ENCODE measurements at places on chromosomes 16 and 17.

DNA sequence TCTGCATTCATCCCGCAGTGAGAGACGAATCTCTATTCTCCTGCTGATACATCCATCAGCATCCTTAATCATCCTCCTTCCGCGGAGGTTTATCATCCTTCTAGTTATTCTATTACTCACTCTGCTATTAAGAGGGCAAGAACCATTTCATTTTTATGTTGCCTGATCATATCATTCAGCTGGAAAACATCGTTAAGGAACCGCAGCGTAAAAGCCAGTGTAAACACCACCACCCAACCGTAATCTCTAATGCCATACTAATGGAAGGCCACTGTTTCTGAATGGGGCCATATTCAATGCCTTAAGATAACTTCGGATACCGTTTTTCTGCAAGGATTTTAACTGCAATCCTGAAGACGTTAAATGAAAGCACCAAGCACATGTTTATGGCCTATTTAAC lies 36.7 kb upstream of the ERCC4 start:
- no peak for DNase-seq

DNA sequence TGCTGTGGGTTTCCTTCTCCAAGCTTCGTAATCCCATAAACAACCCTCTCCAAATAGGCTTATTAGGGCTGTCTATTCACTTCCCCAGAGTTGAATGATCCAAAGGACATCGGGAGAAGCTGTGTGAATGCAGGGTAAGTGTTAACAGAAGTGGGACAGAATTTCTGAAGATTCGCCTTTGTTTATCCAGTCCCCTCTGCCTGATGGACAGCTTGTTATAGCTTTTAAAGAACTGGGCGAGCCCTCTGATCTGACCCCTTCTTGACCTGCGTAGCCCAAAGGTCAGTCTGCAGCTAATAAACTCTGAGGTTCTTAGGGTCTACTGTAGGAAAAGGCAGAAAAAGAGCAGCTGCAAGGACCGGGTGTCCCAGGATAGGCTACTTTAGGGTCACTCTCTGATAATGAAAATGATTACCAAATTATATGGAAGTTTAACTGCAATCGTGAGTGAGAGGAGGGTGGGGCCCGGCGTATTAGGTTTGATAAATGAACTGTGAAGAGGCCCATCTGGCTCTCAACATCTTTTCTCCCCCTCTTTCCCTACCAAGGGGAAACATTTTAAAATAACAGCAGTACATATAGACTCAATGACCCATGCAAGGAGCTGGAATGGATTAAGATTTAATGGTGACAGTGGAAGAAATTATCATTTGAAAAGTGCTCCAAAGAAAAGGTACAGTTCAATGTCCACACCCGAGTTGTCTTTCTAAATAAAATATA lies 233.4 kb downstream of the FTO start:
- DNase-seq: peak; percentile 37

DNA sequence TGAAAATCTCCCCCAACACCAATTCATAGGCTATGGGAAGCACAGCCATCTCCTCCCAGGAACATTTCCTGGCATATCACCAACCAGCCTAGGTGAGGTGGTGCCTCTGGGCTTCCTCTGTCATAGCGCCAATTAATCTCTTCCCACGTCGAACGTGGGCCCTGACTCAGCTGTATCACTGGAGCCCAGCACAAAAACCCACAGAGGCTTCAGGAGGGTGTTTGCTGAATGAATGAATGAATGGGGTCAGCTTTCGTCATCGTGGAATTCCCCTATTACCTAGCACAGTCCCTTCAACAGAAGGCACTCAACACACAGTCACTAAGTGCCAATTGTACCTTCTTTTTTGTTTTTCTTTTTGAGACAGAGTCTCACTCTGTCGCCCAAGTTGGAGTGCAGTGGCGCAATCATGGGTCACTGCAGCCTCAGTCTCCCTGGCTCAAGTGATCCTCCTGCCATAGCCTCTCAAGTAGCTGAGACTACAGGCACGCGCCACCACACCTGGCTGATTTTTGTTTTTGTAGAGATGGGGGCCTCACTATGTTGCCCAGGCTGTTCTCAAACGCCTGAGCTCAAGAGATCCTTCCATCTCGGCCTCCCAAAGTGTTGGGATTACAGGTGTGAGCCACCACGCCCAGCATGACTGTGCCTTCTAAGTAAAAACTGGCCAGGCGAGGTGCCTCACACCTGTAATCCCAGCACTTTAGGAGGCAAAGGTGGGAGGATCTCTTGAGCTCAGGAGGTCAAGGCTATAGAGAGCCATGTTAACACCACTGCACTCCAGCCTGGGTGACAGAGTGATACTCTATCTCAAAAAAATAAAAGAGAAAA lies 4.1 kb downstream of the ZNF688 start:
- no peak for DNase-seq

DNA sequence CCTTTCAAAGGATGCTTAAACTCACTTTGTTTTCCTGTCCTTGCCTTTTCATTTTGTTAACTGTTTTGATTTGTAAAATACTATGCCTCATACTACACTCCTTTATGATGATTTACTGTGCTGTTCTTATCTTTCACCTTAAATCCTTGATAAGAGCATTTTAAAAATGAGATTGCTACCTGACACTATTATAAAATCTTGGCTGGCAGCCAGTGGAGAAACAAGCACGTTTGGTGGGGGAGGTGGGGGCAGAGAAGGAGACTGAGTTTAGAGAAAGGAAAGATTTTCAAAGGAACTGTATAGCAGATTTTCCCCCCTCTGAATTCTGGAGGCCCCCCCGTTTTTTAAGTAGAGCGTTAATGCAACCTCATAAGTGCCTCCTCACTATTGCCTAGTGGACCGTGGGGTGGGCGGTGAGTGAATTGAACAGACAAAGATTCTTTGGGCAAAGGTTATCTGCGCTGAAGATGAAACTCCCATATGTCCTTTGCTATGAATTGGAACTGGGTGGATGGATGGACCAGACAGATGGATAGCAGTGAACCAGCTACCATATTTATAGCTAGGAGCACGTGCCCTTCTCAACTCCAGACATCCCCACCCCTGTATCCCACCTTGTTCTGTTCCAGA lies 200.2 kb downstream of the CCDC182 start:
- peak; percentile 66 for DNase-seq

DNA sequence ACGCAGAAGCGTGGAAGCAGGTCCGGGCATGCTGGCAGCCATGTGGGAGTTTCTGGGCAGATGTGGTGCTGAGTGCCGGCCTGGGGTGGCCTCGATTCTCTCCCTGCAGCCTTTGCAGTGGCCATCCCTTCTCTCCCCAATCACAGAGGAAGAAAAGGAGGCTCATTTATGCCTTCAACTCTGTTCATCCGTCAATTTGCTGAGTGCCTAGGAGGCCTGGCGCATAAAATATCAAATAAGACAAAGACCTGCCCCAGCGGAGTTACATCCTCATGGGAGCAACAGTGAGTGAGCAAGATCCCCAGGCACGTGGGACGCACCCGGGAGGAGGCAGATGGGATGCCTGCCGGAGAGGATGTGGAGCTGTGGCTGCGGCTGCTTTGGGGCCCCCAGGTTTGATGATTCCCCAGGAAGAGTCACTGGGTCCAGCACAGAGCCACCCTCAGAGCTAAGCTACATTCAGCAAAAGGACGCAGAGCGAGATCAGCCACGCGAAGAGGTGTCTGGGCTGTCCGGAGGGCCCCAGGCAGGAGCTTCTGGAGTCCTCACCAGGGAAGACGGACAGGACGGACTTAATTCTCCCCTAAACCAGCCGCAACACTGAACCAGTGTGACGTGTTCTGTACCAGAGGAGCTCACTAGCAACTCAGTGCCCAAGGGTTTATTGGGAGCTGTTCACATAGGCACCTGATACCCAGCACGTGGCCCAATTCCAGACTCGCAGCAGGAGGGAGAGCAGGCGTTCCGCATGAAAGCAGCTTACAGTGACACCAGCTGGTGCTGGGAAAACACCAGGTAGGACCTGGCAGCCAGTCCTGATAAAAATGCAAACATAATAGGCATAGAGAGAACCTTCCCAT lies 11.3 kb downstream of the CA5A start:
- DNase-seq: peak; percentile 90

- no peak for DNase-seq
Measured at GRCh38 chr16:14087590-14088154, 16.6 kb downstream of the MRTFB start.

Data from NCI-H510A treated with DMSO at 0.1 percent for 48 hours (cell line).